ENCODE measurements at places on chromosomes 1 and 21. TPM values are rescaled to one million over a fixed set of nuclear protein-coding genes. Genes with fewer than 3 reads are reported as not detected.

- no peak for DNase-seq
Measured at GRCh38 chr1:65425697-65426096, 5.2 kb downstream of the LEPR start.

- no peak for DNase-seq
Measured at GRCh38 chr1:94550396-94550795, 8.8 kb upstream of the F3 start.

DNA sequence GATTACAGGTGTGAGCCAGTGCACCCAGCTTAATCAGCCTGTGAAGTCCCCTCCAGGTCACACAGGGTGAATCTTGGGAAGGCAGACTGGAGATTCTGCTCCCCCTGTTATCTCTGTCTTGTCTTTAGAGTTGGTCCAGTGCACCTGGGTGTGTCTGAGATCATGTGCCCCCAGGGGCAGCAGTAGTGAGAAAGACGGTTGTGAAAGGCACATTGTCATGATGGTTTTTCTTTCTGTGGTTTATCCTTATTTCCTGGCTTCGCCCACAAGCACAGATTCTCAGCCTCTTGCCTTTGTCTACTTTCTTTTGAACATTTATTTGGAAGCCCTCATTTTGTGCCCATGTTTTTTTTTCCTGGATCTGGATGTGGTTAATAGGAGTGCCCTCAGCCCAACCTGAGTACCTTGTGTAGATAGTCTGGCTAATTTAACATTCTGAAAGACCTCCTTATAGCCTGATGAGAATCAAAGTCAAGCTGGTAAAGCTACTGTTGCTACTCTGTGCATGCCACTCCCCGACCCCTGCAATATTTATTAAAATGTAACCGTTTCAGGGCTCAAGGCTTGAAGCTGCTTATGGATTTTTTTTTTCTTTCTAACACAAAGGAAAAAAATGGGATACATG is 23.7 kb downstream of the UCK2 start:
- no peak for DNase-seq

DNA sequence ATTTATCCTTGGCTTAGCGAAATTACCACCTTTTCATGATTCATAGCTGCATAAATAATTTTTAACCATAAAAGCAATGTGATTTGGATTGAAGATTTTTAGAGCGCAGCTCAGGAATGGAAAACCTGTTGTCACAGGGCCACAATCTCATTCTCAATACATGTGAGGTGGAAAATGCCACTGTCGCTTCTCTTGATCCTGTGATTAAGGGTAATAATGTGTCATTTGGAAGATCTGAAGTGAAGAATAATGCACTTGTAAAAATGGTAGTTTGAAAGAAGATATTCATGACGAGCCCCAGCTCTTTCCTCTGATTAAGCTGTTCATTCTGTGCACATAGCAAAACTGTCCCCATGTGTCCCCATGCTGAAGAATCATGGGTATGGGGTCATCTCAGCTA is 230.4 kb downstream of the BACH1 start:
- DNase-seq: no peak

DNA sequence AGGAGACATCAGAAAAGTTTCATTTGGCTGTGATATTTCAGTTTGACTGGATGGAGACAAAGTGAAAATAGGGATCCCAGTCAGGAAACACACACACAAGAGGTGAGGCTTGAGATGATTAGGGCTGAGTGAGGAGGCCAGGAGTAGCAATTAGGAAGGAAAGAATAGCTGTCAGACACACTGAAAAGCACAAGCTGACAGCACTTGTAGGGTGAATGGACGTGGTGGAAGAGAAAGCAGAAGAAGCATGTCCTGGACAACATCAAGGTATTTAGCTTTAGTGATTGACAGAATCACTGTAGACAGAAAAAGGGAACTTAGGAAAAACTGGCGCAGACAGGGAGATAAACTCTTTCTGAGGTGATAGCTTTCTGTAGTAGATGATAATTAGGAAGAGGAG is 347.7 kb downstream of the TGFB2 start:
- DNase-seq: no peak

GRCh38 chr1:229870381-229870780 is 196.7 kb upstream of the GALNT2 start:
- no peak for DNase-seq

DNA sequence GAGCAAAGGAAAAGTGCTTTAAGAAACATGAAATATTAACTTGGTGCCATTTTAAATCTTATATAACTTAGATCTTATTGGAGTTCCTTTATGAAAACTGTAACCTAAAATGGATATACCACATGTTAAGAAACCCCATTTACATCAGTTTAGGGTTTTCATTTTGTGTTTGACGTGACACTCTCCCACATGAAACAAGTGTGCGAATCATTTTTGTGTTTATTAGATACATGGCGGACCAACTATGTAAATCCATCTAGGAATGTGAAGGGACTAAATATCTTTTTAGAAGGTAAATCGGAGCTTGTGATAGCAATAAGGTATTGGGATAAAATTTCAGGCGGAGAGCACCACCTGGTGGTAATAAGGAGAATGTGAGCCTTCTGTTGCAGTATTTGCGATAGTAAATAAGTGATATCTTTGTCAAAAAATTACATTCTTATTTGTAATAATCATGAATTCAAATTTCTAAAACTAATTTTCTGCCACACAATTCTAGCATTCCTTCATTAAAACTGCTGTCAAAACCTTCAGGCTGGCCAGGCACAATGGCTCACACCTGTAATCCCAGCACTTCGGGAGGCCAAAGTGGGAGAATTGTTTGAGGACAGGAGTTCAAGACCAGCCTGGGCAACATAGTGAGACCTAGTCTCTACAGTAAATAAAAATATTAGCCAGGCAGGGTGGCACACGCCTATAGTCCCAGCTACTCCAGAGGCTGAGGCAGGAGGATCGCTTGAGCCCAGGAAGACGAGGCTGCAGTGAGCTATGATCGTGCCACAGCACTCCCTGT is 31.3 kb downstream of the SMAP2 start:
- DNase-seq: no peak

Gene ZNF683
- not detected for total RNA-seq

Gene MYOG
- total RNA-seq: not detected

Gene GJB4
- 13.7 TPM for total RNA-seq

Gene HTR1D
- not detected for total RNA-seq

Gene TEDDM1
- not detected for total RNA-seq

Gene MNDA
- 2.0 TPM for total RNA-seq
